ENCODE measurements at places on chromosomes 3 and 15.

DNA sequence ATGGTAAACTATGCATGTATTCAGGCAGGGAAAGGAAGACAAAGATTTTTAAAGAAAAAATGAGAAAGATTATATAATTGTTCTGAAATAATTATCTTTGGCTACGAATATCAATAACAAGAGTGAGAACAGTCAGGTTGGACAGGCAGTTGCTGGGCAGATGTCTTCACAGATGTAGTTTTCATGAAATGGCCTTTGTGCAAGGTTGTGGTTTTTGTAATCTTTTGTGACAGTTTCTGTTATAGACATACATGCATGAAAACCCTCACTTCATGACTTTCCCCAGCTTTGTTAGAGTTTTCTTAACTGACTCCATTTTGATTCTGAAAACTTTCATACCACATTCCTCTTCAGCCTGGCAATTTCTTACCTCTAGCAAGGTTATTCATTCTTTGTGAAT, 34.9 kb upstream of the SLC25A36 start:
- DNase-seq, result no peak

DNA sequence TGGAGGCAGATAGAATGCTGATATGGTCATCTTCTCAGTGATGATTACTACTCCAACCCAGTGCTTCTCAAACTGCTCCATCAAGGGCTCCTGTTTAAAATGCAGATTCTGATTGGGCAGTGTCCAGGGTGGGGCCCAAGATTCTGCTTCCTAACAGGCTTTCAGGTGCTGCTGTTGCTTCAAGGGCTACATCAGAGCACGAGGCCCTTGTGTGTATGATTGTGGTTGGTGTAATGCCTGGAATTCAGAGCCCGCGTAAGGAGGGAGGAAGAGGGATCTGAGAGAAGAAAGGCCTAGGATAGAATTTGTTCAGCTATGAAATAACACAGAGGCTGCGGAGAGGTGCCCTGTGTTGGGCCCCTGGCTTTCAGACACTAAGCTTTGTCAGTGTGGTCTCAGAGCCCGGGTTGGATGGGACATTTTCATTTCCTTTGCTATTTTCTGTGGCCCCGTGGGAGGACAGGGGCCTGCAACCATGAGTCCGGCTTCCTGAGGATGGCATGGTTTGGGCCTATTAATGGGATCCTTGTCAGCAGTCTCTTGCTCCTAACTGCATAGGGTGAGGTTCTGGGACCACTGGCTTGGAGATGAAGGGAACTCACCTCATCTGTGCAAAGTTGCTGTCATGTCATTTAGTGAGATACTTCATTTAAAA, 53.0 kb downstream of the ATP1B3 start:
- DNase-seq, result no peak

DNA sequence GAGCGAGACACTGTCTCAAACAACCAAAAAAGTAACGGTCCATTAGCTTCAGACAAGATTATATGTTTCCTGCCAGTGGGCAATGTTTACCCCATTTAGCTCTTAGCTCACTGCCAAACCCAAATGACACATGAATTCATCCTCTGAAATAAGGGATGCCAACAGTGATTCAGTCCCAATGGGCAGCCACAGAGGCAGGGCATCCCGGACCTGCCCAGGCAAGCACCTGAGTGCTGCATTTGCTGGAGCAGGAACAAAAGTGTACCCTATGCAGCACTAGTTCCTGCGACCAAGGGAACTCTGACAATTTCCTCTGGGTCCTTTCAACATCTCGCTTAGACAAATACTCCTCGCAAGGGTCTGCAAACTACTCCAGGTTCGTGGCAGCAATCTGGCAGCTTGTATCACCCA, 8.0 kb downstream of the IP6K2 start:
- DNase-seq, result no peak

- no peak for DNase-seq
Observed at GRCh38 chr3:2476996-2477395, 378.3 kb downstream of the CNTN4 start.
